GM04504 (cell line): ENCODE measurements at places on chromosomes 7 and 10.
A peak's percentile ranks its signal among the peaks of the same experiment; 100 is the strongest.

GRCh38 chr7:157404845-157405481, 68.2 kb downstream of the DNAJB6 start:
- DNase-seq = peak; percentile 87

GRCh38 chr7:10981317-10981716, 7.6 kb downstream of the PHF14 start:
- no peak for DNase-seq

- no peak for DNase-seq
Measured at GRCh38 chr10:28890121-28890950, 213.0 kb downstream of the BAMBI start.

GRCh38 chr10:97849687-97850402, at the start of gene GOLGA7B:
Gene GOLGA7B, plus strand, starts transcription at chr10:97849843. Its CDS starts 461 bp downstream, at chr10:97850304.
- no peak for DNase-seq

DNA sequence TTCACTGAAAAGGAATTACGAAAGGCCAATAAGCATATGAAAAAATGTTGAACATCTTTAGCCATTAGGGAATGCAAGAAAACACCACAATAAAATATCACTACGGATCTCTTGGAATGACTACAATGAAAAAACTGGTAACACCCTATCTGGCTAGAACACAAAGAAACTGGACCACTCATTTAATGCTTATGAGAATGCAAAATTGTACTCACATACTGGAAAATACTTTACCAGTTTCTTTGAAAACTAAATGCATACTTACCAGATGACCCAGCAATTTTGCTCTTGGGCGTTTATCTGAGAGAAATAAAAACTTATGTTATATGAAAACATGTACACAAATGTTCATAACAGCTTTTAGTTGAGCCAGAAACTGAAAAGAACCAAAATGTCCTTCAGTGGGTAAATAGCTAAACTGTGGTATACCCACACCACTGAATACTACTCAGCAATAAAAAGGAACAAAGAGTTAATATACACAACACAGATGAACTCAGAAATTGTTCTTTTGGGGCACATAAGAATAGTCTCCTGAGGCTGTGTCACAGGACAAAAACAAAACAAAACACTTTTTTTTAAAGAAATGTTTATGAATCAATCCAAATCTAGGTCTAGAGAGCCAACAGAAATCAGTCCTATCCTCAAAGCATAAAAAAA, 23.5 kb downstream of the CNOT4 start:
- peak; percentile 31 for DNase-seq

- DNase-seq = no peak
Measured at GRCh38 chr10:34885898-34886297, 70.8 kb upstream of the PARD3 start.

DNA sequence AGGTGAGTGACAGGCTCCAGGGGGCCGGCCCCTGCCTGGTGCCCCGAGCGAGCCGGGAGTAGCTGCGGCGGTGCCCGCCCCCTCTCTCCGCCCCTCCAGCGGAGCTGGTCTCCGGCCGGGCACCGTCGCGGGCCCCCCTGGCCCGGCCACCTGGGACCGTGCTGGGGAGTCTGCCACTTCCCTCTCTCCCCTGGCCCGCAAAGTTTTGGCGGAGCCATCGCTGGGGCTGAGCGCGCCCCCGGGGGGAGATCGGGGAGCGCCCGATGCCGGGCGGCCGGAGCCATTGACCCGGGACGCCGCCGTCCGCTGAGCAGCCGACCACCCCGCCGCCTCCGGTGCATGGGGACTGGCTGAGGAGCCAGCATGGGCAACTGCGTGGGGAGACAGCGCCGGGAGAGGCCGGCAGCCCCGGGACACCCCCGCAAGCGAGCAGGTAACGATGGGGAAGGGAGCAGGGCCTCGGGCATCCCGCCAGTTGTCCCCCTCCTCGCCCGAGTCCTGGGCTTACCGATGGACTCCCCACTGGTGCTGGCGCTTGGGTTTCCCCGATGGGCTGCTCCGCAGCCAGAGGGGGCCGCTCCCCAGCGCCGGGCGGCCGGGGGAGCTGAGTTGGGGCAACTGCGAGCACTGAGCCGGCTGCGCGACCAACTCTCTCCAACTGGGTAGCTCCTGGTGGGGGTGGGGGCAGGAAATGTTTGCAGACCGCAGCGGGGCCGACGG, at the start of gene UBTD1:
Gene UBTD1, plus strand, starts transcription at position 84 of the 720 bp plus-strand sequence. Its CDS starts 280 bp downstream, at position 364.
- DNase-seq = peak; percentile 16

- no peak for DNase-seq
Measured at GRCh38 chr7:142194201-142194600, 63.7 kb downstream of the PRSS58 start.

- DNase-seq = peak; percentile 86
Measured at GRCh38 chr7:6385110-6385781, 62.5 kb downstream of the DAGLB start.

GRCh38 chr10:108375691-108376090, 1211.2 kb upstream of the SORCS1 start:
- DNase-seq = no peak

DNA sequence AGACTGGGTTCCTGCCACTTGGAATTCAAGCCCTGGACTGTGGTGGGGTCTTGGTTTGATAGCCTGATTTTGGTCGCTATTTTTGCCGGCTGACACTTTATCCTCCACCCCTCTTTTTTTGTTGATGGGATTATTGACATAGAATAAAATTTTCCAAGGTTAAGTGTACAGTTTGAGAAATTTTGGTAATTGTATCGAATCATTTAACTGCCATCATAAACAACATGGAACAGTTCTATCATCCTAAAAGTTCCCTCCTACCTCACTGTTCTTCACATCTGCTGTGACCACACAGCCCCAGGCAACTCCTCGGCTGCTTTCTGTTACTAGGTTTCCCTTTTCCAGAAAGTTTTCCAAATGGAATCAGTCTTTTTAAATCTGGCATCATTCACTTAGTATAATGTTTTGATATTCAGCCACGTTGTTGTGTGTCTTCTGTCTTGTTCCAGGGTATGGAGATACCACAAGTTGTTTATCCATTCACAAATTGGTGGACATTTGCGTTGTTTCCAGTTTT, 50.6 kb upstream of the STEAP1B start:
- DNase-seq = no peak
